ENCODE measurements at places on chromosomes 1 and 21.

- no peak for DNase-seq
Measured at GRCh38 chr1:112146201-112146715, 156.8 kb upstream of the KCND3 start.

GRCh38 chr1:226344441-226345259, 35.7 kb upstream of the LIN9 start:
- DNase-seq = no peak

DNA sequence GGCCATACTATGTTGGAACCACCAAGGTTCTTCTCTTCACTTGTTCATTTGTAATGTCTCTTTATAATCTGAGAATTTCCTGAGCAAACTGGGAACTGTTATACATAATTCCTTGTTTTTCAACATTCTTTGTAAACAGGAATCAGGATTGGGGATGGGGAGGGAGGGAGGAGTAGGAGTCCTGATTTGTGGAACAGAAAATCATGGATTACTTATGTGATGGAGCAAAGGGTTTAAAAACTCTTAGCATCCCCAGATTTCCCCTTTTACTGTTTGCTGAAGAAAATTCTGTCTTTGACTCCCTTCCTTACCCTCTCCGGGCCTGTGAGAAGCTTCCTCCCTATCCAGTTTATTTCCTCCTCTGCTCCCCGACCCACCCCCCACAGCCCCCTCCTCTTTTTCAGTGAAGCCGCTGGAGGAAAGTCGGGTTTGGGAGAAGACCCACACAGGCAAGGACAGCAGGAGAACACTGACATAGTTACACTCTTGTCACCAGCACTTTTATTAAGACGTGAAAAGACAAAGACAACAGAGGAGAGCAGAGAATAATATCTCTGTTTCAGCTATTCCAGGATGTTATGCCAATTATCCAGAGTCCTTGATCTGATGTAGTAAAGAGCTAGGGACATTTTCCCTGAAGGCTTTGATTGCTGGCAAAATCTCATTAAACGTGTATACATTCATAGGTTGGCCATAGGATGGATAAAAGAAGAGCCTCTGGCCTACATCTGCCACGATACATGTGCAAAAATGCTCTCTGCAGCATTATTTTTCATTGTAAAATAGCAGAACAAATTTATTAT, 4.6 kb upstream of the NBPF1 start:
- DNase-seq = no peak

DNA sequence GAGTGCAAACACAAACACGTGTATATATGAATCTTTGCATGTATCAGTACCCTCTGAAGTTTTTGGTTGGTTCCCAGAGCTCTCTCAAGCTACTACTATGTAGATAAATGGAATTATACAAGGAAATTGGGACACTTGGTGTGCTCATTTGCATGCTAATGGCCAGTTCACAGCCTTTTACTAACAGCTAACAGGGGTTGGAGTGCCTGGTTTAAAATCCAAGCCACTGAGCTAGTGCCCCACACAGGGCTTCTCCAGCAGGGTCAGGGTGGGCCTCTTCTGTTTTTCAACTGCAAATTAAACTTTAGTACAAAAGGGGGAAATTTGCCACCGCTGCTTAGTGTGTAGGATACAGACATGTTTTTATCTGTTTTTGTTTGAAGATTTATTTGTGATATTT, 121.0 kb downstream of the ATP5PO start:
- no peak for DNase-seq

- peak; percentile 47 for DNase-seq
Measured at GRCh38 chr1:160189649-160190625, at the start of gene CASQ1. Gene CASQ1, plus strand, starts transcription at chr1:160190575. Its CDS starts 177 bp downstream, at chr1:160190752.

- DNase-seq = no peak
Measured at GRCh38 chr1:109216662-109217061, 2.9 kb downstream of the SARS1 start.

- DNase-seq = no peak
Measured at GRCh38 chr1:238438311-238439270, 547.9 kb upstream of the ZP4 start.

DNA sequence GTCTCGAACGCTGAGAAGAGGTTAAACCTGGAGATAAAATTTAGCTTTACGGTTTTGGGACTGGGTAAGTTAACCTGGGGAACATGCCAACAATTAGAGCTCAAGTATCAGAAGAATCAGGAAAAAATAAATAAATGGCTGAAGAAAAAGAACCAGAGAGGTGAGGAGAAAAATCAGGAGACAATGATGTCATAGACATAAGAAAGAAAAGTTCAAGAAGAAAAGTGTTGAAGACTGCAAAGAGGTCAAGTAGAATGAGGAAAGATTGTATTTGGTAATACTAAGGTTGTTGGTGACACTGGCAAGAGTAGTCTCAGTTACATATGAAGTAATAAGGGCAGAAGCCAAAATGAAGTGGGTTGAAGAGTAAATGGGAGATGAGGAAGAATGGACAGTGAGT, 26.0 kb downstream of the CDKN2C start:
- no peak for DNase-seq

DNA sequence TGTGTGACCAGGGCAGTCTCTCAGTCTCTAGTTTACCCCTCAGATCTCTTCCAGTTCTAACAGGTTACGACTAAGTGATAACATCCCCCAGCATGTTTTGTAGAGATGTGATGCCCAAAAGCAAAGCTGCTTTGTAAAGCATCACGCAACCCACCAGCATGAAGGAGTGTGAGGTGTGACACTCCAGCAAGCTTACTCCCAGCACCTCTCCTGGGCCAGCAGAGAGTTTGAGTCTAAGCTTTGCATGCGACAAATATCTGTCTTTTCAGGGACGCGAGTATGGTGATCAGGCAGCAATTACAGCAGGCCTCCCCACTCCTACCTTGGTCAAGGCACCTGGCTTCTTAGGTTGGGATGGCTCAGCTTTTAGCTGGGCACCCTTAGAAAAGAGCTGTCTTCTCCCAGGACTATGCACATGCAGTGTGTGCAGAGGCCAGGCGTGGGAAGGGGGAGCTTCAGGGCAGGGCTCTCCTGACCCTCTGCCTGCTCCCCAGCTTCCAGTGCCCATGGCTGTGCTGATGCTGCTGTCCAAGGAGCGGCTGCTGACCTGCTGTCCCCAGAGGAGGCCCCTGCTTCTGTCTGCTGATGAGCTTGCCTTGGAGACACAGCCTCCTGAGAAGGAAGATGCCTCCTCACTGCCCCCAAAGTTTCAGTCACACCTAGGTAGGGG, 48.2 kb downstream of the ELK4 start:
- no peak for DNase-seq
